Posterior vena cava (tissue), 2 donors: ENCODE measurements at places on chromosomes 6 and 20. TPM values are rescaled to one million over a fixed set of nuclear protein-coding genes. Genes with fewer than 3 reads are reported as not detected.

The PNLDC1 gene
- not detected for total RNA-seq

The JPH2 gene
- 121 TPM for total RNA-seq

The SLC2A4RG gene
- 54.0 TPM for total RNA-seq

The BRD2 gene
- total RNA-seq: 129 TPM

The PRKN gene
- 7.9 TPM for total RNA-seq

The CALHM4 gene
- total RNA-seq: not detected

The HCRTR2 gene
- total RNA-seq: not detected

The EEF1A2 gene
- total RNA-seq: 2.6 TPM

The ZNF343 gene
- total RNA-seq: 9.5 TPM

The GJA1 gene
- total RNA-seq: 68.2 TPM

The NOTCH4 gene
- total RNA-seq: 24.1 TPM

The TP53TG5 gene
- 1.4 TPM for total RNA-seq

The ADAM33 gene
- total RNA-seq: 70.3 TPM

The HSPA12B gene
- 18.0 TPM for total RNA-seq

The GNAS gene
- 651 TPM for total RNA-seq

The ZNF311 gene
- total RNA-seq: 1.7 TPM

The GPR63 gene
- 0.90 TPM for total RNA-seq

The CUL9 gene
- total RNA-seq: 24.5 TPM

The ZNF334 gene
- 1.1 TPM for total RNA-seq

The PSORS1C2 gene
- total RNA-seq: not detected

The SAMD3 gene
- total RNA-seq: 2.6 TPM

The COL9A1 gene
- total RNA-seq: not detected

The PREX1 gene
- total RNA-seq: 22.0 TPM

The SLC35F1 gene
- 1.2 TPM for total RNA-seq

The KATNA1 gene
- total RNA-seq: 11.5 TPM

The GABRR1 gene
- total RNA-seq: 0.29 TPM

The NT5DC1 gene
- total RNA-seq: 38.1 TPM

The MYO6 gene
- 17.8 TPM for total RNA-seq

The TSPYL4 gene
- 17.4 TPM for total RNA-seq

The BTN1A1 gene
- total RNA-seq: not detected

The HCK gene
- 12.7 TPM for total RNA-seq

The NOX3 gene
- total RNA-seq: not detected

The KIZ gene
- 23.2 TPM for total RNA-seq

The GSTA3 gene
- not detected for total RNA-seq

The FHL5 gene
- total RNA-seq: 56.0 TPM

The ZKSCAN4 gene
- total RNA-seq: 5.6 TPM

The MUCL3 gene
- not detected for total RNA-seq

The VEGFA gene
- 88.4 TPM for total RNA-seq

The MC3R gene
- total RNA-seq: not detected

The SNX5 gene
- total RNA-seq: 44.7 TPM

The ALDH8A1 gene
- total RNA-seq: 1.1 TPM

The FAM83C gene
- not detected for total RNA-seq

The DEFB129 gene
- total RNA-seq: not detected

The OLIG3 gene
- total RNA-seq: not detected

The SLC22A2 gene
- 0.43 TPM for total RNA-seq

The POLR3F gene
- 9.2 TPM for total RNA-seq

The ZC2HC1B gene
- not detected for total RNA-seq

The APOM gene
- 1.2 TPM for total RNA-seq

The USP49 gene
- total RNA-seq: 2.7 TPM

The EDEM2 gene
- total RNA-seq: 27.9 TPM

The SUN5 gene
- not detected for total RNA-seq

The RBCK1 gene
- total RNA-seq: 46.7 TPM

The MRS2 gene
- 13.6 TPM for total RNA-seq

The RIMS1 gene
- total RNA-seq: 23.0 TPM

The CTSZ gene
- total RNA-seq: 107 TPM

The GUCA1A gene
- total RNA-seq: not detected
